ENCODE measurements at places on chromosomes 1 and 21.

DNA sequence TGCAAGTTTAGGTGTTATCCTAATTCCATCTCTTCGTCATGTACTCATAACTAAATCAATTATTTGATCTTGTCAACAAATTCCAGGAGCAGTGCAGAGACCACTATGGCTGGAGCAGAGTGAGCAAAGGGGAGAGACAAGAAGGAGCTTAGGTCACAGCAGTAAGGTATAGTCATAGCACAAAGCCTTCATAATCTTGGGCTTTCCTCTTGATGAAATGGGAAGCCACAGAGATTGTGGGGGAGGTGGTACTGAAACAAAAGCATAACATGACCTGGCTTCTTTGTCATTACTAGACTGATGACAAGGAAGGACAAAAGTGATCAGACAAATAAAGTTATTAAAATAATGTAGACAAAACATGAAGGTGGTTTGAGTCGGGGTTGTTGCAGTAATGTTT, 60.1 kb upstream of the PTGS2 start:
- no peak overlapping the region for H3K27ac ChIP-seq
- H3K36me3 ChIP-seq = no peaks in the 10 kb centered on the region
- no peak overlapping the region for H3K4me3 ChIP-seq
- no peaks in the 10 kb centered on the region for H3K4me1 ChIP-seq
- H3K27me3 ChIP-seq = peaks cover 8% of the 10 kb centered on the region

DNA sequence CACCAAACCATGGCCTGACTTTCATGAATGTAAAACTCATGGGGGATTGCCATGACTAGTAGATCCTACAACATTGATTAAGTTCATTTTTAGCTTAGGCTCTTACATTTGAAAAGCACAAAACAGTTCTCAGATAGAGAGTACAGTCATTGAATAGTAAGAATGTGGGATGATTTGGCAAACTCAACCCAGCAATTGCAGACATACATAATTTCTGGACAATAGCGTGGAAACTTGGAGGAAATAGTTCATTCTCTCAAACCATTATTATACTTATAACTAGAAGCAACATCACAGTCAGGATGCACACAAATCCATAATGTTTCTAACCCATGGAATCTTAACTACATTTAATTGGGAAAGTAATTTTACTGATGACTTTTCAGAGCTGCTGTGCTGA, 598.2 kb downstream of the LMO4 start:
- H3K4me3 ChIP-seq = no peak overlapping the region
- H3K27ac ChIP-seq = no peak overlapping the region
- peaks cover 16% of the 10 kb centered on the region for H3K4me1 ChIP-seq
- H3K27me3 ChIP-seq = no peaks in the 10 kb centered on the region

- H3K4me1 ChIP-seq = no peaks in the 10 kb centered on the region
- H3K4me3 ChIP-seq = no peak overlapping the region
- no peak for DNase-seq
- H3K27me3 ChIP-seq = peaks cover 18% of the 10 kb centered on the region
- H3K36me3 ChIP-seq = no peaks in the 10 kb centered on the region
Measured at GRCh38 chr1:68673771-68674170, 176.9 kb upstream of the DEPDC1 start.

DNA sequence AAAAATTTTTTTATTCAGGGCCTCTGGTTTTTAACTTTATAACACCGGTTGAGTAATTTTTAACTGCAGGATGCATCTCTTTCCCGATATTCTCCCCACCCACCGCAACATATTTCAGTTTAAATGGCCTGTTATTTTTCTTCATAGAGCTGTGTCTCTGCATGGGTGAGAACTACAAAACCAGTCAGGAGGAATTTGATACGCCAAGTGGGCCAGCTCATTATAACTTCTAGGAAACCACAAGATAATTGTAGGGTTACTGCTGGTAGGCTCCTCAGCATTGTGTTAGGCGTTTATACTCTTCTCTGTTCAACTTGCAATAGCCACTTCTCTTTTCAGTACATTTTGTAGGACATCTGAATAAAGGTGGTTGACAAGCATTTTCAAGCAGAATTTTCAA, 169.7 kb downstream of the PBX1 start:
- no peak overlapping the region for H3K27ac ChIP-seq
- no peaks in the 10 kb centered on the region for H3K27me3 ChIP-seq
- H3K36me3 ChIP-seq = peaks cover 1% of the 10 kb centered on the region

DNA sequence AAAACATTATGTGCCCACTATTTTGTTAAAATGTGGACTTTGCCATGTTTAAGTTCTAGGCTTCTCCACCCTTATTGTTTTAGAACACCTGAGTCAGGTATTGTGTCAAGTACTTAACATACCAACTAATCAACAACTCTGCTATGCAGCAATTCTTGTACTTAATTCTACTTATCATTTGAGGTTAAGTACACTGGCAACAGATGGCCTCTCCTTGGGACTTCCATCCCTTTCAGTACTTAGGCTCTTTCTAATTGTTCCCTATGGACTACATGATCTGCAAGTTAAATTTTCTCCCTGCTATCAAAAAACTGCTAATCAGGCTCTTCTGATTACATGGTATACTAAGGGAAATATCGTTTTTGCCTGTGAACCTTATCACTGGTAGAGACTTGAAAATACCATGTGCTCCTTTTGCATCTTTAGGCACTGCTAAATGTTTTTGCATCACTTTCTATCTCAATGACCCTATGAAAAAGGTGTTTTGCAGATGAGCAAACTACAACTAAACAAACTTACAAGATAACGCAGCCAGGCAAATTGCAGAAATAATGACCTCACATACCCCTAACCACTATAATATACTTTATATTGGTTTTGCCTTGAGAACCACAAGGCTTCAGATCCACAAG, 18.9 kb downstream of the SFPQ start:
- no peak overlapping the region for H3K4me3 ChIP-seq
- H3K27ac ChIP-seq = no peak overlapping the region
- DNase-seq = no peak
- no peaks in the 10 kb centered on the region for H3K27me3 ChIP-seq
- peaks cover 4% of the 10 kb centered on the region for H3K4me1 ChIP-seq

- H3K4me1 ChIP-seq = peaks cover 8% of the 10 kb centered on the region
- no peaks in the 10 kb centered on the region for H3K36me3 ChIP-seq
- H3K27ac ChIP-seq = no peak overlapping the region
- no peak for DNase-seq
Measured at GRCh38 chr1:17293681-17294425, 14.1 kb upstream of the PADI4 start.

DNA sequence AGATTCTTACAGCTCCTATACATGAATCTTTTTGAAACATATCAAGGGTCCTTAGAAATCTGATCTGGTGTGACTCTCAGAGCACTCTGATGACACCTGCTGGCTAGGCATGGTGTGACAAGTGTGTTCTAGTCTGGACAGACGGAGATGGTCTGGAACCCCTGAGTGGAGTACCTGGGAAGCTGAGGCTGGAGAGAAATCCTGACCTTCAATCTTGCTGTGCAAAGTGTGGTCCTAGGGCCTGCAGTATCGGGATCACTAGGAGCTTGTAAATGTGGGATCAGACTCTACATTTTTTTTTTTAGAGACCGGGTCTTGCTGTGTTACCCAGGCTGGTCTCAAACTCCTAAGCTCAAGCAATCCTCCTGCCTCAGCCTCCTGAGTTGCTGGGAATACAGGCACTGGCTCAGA, 78.6 kb upstream of the SOD1 start:
- H3K36me3 ChIP-seq = no peaks in the 10 kb centered on the region
- no peak overlapping the region for H3K27ac ChIP-seq
- H3K27me3 ChIP-seq = peaks cover 5% of the 10 kb centered on the region
- no peak for DNase-seq
- no peaks in the 10 kb centered on the region for H3K4me1 ChIP-seq

- peaks cover 6% of the 10 kb centered on the region for H3K4me1 ChIP-seq
- no peak for DNase-seq
- no peak overlapping the region for H3K27ac ChIP-seq
- no peak overlapping the region for H3K4me3 ChIP-seq
- no peaks in the 10 kb centered on the region for H3K36me3 ChIP-seq
Measured at GRCh38 chr1:117591252-117591651, 14.6 kb upstream of the TENT5C start.

DNA sequence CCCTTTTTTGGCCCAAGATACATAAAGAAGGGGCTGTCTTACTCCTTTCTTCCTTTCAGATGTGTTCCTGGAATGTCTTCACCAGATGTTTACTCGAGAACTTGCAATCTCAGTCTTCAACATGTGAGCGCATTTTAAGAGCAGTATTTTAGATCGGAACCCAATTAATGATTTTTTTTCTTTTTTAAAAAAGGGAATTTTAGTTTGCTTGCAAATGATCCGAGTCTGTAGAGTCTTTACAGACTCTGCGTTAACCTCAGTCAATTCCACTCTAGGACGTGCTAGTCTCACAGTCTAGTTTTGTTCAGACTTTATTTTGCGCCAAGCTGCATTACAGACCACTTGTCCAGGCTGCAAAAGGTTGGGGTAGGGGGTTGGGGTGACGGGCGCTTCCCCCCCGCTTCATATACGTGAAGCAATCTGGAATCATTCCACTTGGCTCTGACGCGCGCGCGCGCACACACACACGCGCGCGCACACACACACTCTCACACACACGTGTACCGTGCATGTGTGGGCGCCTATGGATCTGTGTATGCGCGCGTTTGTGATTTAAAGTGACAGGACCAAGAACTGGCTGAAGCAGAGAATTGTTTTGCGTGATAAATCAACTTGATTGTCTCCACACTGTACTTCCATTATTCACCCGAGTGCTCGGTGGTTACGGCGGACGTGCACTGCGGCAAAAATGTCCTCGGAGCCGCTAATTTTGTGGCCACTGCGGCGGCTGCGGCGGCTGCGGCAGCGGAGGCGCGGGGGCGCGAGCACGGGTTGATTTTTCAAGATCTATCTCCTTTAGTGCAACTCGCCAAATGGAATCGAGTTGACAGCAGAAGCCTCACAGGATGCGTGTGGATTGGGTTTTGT, 25.6 kb upstream of the NFIA start:
- no peak for DNase-seq
- H3K27me3 ChIP-seq = no peaks in the 10 kb centered on the region
- H3K4me3 ChIP-seq = peak overlapping the region; percentile 89
- peaks cover 35% of the 10 kb centered on the region for H3K4me1 ChIP-seq
- no peaks in the 10 kb centered on the region for H3K36me3 ChIP-seq

GRCh38 chr1:217983051-217983375, 302.1 kb upstream of the RRP15 start:
- H3K27ac ChIP-seq = no peak overlapping the region
- H3K27me3 ChIP-seq = peaks cover 12% of the 10 kb centered on the region
- no peak for DNase-seq
- H3K4me1 ChIP-seq = no peaks in the 10 kb centered on the region
